ENCODE measurements at places on chromosomes 3 and 15.

- no peak for DNase-seq
Measured at GRCh38 chr3:37662785-37663184, 198.9 kb upstream of the CTDSPL start.

- DNase-seq, result no peak
Measured at GRCh38 chr3:168073842-168074605, 21.7 kb downstream of the GOLIM4 start.

DNA sequence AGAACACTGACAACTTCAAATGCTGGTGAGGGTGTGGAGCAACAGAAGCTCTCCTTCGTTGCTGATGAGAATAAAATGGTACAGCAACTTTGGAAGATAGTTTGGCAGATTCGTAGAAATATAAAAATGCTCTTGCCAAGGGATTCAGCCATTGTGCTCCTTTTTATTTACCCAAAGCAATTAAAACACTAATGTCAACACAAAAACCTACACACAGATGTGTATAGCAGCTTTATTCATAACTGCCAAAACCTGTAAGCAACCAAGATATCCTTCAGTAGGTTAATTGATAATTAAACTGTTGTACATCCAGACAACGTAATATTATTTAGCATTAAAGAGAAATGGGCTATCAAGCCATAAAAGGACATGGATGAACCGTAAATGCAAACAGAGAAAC is 37.8 kb upstream of the LSAMP start:
- no peak for DNase-seq

- no peak for DNase-seq
Measured at GRCh38 chr15:48049736-48050135, 71.1 kb upstream of the SLC24A5 start.

DNA sequence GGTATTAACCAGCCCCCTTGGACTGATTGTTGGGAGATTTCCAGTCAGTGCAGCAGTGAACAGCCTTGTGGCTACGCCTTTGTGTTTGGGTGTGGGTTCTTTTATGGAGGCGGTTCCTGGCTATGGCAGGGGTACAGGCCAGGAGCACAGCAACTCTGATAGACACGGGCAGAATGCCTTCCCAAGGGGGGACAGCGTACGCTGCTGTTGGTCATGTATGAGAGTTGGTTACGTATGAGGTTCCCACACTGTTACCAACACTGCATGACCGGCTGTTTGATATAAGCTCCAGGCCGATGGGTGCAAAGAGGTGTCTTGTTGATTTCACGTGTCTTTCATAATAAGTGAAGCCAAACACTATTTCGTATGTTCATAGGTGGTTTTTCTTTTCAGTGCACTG is 187.8 kb downstream of the NSMCE3 start:
- DNase-seq, result no peak

DNA sequence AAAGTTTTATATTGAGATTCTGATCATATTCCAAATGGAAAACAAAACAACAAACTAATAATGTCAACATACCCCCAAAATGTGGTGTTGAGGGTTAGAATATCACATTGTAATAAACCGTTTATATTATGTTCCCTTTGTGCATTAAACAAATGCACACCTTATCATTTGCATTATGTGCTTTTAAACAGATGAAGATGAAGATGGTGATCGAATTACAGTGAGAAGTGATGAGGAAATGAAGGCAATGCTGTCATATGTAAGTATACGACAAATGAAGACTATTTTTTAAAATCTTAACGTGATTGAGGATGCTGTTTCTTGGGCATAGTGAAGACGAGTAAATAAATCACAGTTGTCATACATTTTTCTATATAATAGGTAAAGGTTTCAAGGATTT is 20.6 kb downstream of the MAP2K5 start:
- no peak for DNase-seq

GRCh38 chr15:90895571-90896117 is 7.5 kb upstream of the MAN2A2 start:
- DNase-seq, result no peak

DNA sequence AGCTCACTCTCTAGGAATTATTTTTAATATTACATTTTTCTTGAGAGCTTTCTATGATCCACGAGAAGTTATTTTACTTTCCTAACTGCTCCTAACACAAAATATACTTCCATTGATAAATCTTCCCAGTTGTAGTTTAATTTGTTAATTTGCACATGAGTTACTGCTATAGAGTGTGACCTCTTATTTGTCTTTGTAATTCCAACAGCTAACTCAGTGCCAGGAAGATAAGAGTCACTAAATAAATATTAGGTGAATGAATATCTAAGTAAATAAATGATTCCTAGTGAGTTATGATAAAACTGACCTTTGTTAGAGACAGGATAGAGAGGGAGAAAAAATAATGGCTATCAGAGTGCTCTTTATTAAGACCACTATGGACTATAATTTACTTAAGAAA is 319.9 kb downstream of the NAALADL2 start:
- no peak for DNase-seq

GRCh38 chr15:94972314-94972713 is 741.0 kb downstream of the MCTP2 start:
- no peak for DNase-seq

DNA sequence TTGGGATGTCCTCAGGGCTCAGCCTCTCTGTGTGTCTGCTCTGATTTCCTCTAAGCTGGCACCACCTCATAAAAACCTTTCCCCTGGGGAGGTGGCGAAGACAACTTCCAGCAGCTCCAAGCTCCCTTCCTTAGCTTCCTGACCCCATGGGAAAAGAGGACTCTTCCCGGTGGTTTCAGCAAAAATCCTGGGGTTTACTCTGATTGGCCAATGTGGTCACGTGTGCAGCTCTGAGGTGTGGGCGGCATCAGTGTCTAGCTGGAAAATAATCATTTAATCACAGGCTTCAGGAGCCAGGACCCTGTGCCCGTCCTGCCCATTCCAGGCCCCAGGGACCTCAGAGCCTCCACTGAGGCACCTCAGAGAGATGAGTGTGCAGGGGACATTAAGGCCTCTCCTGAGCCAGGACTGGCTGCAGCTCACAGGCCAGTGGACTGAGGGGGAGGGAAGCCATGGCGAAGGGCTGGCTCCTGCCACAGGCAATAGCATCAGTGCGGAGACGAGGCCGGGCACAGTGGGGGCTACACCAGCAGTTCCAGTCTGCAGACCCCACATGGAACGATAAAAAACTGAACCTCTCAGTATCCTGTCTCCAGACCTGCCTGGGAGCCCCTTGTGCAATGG is 104.1 kb downstream of the TPRA1 start:
- peak; percentile 36 for DNase-seq

GRCh38 chr15:41683955-41684354 is 23.8 kb downstream of the MGA start:
- no peak for DNase-seq
